GM18507 (cell line): ENCODE measurements at places on chromosomes 6 and 20.
A peak's percentile ranks its signal among the peaks of the same experiment; 100 is the strongest.

DNA sequence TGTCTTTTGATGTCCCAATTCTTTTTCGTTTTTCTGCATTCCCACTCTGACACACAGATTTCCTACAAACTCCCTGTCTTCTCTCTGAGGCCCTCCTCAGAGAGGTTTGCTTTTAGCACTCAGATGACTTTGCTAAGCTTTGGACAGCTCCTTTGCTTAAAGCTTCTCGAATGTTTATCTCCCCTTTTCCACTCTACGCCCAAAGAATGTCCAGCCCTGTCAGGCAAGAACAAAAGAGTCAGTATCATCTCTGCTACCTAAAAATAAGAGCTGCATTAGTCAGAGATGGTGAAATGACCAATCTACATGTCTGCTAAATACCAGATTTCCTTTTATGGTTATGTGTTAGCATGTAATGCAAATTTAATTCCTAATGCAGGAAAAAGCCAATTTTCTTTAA, 56.8 kb downstream of the PREP start:
- no peak for DNase-seq

DNA sequence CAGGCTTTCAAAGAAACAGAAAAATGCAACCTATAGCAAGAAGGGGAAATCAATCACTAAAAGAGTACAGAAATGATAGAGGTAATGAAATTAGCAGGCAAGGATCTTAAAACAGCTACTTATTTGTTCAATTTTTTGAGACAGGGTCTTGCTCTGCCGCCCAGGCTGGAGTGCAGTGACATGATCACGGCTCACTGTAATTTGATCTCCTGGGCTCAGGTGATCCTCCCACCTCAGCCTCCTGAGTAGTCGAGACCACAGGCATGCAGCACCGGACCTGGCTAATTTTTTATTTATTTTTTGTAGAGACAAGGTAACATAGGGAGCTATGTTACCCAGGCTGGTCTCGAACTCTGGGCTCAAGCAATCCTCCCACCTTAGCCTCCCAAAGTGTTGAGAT, 21.6 kb downstream of the TFB1M start:
- no peak for DNase-seq

DNA sequence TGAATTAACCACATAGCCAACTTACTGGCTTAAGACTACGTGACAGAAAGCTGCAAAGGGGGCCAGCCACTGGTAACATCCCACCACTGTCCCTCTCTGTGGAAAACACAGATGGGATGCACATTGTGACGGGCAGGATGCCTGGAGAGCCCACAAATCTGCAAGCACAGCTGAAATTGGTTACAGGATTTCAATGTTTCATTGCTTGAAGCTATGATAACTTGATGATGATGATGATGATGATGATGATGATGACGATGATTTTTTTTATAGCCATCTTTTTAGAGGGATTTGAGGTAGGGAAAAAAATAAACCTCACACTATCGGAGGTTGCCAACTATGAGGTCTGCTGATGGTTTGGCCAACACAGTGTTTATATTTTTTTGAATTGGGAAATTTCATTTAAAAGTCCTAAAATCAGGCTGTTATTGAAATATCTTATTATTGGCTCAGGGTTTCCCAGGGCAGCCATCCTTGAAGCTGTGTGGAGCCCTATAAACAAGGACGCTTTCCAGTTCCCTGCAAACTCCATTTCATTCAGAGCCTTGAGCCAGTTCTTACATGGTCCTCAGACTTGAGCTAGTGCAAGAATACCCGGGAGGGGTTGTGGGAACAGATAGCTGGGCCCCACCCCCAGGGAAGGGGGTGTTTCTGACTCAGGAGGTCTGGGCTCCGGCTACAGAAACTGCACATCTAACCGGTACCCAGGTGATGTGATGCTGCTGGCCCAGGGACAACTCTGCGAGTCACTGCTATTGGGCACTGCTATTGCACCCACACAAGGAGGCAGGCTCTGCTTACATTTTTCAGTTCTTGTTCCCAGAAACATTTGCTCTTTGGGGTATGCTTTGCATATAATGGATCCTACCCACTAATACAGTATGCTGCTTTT, 27.1 kb downstream of the BCAS1 start:
- DNase-seq: no peak

GRCh38 chr6:134902936-134903335, 47.0 kb downstream of the ALDH8A1 start:
- DNase-seq: no peak

- no peak for DNase-seq
These were observed 904.5 kb downstream of the GRIK2 start for GRCh38 chr6:102298051-102298450.

DNA sequence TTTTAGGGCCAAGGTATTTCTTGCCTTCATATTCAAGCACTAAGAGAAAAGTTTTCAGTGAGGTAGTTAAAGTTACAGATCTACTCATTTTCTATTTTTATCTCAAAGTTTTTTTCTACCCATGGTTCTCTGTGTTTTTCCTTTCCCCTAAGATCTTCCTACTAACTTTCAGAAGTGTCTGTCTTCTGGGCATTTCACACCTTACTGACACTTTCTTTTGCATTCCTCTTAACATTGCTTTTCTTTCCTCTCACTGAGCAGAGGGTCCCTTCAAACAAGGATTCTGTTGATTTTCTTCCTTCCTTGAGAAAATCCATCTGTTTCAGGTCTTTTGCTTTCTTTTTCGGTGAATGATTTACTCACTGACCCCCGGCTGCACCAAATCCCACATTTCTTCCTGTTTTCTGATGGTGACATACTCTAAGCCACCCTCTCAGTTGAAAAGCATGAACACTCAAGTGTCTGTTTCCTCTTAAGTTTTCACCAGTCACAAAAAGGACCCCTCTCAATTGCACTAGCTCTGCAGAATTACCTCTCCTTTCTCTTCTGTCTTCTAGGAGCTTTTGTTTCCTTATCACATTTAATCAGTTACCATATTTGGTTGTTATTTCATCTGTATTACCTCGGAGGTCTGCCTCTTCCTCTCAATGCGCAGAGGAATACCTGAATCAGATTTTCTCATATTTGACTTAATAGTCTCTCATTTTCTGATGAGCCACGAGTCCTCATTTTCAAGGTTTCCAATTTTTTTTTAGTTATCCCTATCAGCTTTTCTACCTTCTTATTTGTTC, 73.5 kb upstream of the RNF217 start:
- no peak for DNase-seq

- no peak for DNase-seq
These were observed 67.2 kb upstream of the PTGIS start for GRCh38 chr20:49635166-49635565.

- no peak for DNase-seq
These were observed 423.6 kb downstream of the HAO1 start for GRCh38 chr20:7516621-7517111.

GRCh38 chr6:18347021-18347577, 40.1 kb upstream of the RNF144B start:
- no peak for DNase-seq

GRCh38 chr6:44740566-44741120, 353.1 kb downstream of the CDC5L start:
- no peak for DNase-seq

- DNase-seq: no peak
These were observed 250.2 kb downstream of the PREX1 start for GRCh38 chr20:48577557-48577956.

- DNase-seq: no peak
These were observed 132.6 kb downstream of the LCA5 start for GRCh38 chr6:79404677-79405076.

DNA sequence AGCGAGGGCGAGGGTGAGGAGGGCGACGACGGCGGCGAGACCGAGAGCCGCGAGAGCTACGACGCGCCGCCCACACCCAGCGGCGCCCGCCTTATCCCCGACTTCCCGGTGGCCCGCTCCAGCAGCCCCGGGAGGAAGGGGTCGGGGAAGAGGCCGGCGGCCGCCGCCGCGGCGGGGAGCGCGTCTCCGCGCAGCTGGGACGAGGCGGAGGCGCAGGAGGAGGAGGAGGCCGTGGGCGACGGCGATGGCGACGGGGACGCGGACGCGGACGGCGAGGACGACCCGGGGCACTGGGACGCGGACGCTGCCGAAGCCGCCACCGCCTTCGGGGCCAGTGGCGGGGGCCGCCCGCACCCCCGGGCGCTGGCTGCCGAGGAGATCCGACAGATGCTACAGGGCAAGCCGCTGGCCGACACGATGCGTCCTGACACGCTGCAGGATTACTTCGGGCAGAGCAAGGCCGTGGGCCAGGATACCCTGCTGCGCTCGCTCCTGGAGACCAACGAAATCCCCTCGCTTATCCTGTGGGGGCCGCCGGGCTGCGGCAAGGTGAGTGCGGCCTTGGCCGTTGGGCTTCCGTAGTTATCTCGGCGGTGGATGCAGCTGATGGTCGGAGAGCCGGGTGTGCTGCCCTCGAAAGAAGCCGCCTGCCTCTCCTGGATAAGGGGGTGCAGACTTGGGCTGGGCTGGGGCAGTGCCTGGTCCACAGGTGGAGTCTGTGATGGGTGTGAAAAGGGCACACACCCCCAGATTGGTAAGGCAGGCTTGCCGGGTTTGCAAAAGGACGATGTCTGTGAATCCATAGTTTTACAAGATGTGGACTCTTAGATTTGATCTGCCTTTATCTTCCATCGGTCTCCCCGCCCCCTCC, 938 bp downstream of the WRNIP1 start:
- DNase-seq: peak; percentile 35

- no peak for DNase-seq
These were observed 169.1 kb upstream of the CDYL start for GRCh38 chr6:4606821-4607704.

DNA sequence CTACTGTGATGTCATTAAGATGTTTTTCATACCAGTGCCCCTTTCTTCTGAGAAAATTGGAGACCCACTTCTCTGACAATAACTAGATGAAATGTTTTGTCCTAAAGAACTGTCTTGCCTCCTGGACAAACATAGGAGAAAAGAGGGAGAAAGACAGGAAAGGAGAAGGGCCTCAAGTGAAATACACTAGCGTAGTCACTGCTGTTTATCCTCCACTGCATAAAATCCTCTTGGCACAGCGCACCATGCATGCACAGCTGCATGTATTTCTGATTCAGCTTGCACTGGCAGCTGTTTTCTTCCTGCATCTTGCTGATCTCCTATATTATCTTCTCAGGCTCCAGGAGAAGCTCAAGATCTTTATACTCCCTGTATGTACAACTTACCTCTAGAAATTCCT, 158.0 kb upstream of the BMP5 start:
- DNase-seq: no peak

DNA sequence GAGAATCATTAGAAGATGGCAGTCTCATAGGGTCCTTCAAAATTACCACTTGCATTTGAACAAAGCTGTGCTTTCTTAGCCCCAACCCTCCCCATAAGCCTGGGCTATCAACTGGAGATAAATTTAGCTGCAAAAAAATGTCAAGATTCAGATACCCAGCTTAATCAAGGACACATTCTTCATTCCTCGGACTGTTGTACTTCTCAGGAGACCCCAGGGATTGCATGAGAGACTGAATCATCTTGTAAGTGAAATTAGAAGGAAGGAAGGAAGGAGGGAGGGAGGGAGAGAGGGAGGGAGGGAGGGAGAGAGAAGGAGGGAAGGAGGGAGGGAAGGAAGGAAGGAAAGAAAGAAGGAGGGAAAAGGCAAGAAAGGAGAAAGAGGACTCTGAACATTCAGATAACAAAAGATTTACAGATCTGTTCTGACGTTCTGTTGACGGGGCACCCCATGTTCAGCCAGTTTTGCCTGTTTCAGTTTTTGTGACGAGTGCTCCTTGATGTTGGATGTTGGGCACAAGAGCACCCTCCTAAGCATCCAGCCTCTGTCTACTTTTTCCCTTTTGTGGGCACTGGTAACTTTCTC, 498.7 kb downstream of the PREX1 start:
- DNase-seq: no peak

DNA sequence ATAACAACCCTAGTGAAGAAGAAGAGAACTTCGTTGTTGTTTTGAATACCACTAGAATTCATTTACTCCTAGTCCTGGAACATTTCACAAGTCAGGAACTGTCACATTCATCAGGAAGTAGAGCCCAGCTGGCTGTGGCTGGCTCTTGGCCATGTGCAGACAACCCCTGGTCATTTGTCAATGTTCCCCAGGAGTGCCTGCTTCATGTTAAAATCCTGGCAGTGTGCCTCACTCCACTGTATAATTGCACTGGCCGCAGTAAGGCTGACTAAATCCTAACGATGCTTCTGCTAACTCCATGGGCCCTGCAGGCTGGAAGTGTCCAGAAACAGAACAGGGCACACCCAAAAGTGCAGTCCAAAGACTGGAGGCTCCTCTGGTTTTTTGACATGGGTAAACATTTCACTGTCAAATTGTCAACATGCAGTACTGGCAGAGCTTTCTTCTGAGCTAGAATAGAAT, 41.5 kb upstream of the ADGRF1 start:
- no peak for DNase-seq
